Stimulated activated CD4-positive, alpha-beta T cell treated with anti-CD3 and anti-CD28 coated beads, Interleukin-15, amount 100 ng/mL, for 1 hour (primary cell): ENCODE measurements at places on chromosomes 4 and X.

- DNase-seq, result no peak
Measured at GRCh38 chrX:40987413-40987812, 97.8 kb upstream of the USP9X start.

- no peak for DNase-seq
Measured at GRCh38 chr4:182908124-182908523, 9.1 kb downstream of the DCTD start.

DNA sequence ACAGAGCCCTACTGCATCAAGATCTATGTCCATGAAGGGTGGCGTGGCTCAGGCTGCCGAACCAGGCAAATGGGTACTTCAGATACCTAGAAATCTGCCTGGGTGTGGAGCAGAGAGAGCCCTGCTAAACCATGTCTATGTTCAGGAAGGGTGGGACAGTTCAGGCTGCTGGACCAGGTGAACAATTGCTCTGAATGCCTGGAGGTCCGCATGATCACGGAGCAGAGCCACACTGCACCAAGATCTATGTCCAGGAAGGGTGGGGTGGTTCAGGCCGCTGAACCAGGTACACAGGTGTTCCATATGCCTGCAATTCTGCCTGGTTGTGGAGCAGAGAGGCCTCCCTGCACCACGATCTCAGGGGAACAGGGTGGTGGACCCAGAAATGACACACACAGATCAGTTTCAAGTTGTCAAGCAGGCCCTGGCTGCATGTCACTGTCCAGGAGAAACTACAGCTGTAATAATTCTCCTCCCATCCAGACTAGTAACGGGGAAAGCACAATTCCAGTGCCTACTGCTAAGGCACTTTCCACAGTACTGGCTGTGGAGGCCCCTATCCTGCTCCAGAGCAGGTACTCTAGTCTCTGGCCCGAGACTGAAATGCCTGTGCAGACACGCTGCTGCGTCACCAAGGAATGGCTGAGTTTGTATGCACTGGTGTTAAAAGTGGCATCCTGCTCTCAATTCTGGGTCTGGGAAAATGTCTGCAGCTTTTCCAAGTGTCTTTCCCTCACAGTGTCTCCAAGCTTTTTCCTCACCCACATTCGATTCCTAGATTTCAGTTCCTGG, 25.2 kb downstream of the UBQLN2 start:
- DNase-seq, result no peak

DNA sequence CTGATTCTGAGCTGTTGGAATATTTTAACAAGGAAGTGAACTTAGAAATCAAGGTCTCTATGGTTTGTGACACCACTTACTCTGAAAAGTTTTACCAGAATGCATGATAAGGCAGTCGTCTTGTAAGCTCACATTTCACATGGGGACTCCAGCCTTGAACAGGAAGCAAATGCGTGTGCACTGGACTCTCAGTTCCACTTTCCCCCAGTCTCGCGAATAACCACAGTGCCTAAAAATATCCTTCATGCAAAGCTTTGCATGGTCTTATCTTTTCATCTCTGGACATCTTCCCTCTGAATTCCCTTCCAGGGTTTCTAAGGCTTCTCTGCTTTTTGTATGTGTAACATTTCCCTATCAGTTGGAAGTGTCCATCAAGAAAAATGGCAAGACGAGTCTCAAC, 581.8 kb downstream of the NLGN4X start:
- DNase-seq, result no peak

- no peak for DNase-seq
Measured at GRCh38 chr4:156329779-156330178, 376.1 kb upstream of the CTSO start.

GRCh38 chr4:138555584-138555983, 313.4 kb upstream of the SLC7A11 start:
- DNase-seq, result no peak

- no peak for DNase-seq
Measured at GRCh38 chr4:156672492-156673305, 298.9 kb downstream of the PDGFC start.

GRCh38 chrX:129522184-129523078, 859 bp downstream of the SMARCA1 start:
- DNase-seq, result no peak

GRCh38 chrX:96540111-96540631, 144.5 kb upstream of the DIAPH2 start:
- no peak for DNase-seq

DNA sequence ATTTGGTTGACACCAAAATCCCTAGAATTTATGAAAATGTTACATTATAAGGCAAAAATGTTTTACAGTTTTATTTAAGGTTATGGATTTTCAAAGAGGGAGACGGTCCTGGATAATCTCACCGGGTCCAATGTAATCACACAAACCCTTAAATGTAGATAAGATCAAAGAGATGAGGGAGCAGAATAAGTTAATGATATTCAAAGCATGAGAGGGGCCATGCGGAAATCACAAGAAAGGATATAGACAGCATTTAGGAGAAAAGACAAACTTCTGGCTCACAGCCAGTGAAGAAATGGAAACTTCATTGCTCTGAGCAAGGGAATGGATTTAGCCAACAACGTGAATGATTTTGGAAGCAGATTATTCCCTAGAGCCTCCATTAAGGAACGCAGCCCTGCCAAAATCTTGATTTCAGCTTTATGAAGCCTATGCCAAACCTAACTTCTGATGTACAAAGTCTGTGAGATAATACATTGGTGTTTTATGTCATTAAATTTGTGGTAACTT, 684.4 kb upstream of the GNPDA2 start:
- no peak for DNase-seq

DNA sequence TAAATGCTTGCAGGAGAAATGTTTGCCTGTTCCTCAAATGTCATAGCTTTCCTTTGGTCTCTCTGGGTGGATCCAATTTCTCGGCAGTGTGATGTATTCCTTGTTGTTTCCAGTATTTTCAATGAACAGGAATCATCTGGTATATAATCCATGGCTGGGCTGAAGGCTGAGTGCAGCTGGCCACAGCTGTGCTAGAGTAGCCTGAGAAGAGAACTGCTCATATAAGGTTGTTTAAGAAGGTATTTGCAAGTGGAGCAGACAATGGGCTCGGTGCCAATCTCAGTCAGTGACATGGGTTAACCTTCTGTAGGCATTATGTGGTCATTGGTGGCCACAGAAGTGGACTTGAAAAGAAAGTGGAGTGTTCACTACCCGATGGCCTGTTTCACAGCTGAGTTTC, 390.3 kb downstream of the SPRY1 start:
- DNase-seq, result no peak

GRCh38 chrX:108224218-108224617, 132.6 kb downstream of the ATG4A start:
- no peak for DNase-seq

DNA sequence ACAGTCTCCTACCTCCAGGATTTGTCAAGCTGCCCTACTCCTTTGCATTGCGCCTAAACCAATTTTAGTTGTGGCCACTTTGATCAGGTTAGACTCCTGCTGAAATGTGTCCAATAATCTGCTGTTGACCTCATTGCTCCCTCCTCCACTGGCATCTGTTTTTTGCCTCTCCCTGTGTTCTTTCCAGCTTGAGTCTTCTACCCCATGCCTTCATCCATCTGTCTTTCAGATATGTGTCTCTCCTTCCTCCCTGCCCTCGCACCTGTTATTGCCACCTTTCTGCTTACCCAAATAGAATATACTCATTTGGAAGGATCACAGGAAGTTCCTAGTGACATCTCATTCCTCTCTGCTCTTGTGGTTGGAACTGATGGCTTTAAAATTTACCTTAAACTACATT, 366.6 kb upstream of the CLNK start:
- DNase-seq, result no peak

DNA sequence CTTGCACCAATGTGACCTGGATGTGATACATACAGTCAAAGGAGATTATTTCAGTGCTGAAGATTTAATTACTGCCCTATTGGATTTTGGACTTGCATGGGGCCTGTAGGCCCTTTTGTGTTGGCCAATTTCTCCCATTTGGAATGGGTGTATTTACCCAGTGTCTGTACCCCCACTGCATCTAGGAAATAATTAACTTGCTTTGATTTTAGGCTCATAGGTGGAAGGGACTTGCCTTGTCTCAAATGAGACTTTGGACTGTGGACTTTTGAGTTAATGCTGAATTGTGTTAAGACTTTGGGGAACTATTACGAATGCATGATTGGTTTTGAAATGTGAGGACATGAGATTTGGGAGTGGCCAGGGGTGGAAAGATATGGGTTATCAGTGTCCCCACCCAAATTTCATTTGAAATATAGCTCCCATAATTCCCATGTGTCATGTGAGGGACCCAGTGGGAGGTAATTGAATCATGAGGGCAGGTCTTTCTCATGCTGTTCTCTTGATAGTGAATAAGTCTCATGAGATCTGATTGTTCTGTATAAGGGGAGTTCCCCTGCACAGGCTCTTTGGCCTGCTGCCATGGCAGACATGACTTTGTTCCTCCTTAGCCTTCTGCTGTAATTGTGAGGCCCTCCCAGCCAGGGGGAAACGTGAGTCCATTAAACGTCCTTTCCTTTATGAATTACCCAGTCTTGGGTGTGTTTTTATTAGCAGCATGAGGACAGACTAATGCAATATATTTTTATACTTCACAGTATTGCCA, 362.2 kb upstream of the SPANXN4 start:
- DNase-seq, result no peak

GRCh38 chr4:174349156-174349555, 65.4 kb downstream of the CEP44 start:
- DNase-seq, result no peak

GRCh38 chrX:79371640-79372039, 4.5 kb upstream of the ITM2A start:
- no peak for DNase-seq

GRCh38 chr4:13653766-13654161, 26.2 kb upstream of the BOD1L1 start:
- no peak for DNase-seq

DNA sequence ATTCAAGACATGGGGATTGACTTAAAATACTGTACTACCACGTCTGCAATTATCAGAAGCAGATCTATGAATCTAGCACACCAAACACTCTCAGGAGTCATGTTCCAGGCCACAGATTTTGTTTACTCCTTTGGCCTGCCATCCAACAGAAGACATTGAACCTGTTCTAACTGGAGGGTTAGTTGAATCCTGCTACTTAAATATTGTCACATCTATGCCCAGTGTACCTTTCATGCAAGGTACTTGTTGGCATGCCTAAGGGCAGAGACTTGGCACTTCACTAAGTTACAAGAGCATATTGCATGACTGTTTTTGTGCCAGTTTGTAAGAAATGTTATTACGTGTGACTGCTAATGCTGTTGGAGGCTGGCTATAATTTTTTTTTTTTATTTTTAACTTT, 126.9 kb upstream of the BCOR start:
- DNase-seq, result no peak
